Thymus (tissue), 14 donors: ENCODE measurements at places on chromosomes 5 and 9.

GRCh38 chr5:68818057-68818695 lies 275.6 kb upstream of the SLC30A5 start:
- no peak for DNase-seq

DNA sequence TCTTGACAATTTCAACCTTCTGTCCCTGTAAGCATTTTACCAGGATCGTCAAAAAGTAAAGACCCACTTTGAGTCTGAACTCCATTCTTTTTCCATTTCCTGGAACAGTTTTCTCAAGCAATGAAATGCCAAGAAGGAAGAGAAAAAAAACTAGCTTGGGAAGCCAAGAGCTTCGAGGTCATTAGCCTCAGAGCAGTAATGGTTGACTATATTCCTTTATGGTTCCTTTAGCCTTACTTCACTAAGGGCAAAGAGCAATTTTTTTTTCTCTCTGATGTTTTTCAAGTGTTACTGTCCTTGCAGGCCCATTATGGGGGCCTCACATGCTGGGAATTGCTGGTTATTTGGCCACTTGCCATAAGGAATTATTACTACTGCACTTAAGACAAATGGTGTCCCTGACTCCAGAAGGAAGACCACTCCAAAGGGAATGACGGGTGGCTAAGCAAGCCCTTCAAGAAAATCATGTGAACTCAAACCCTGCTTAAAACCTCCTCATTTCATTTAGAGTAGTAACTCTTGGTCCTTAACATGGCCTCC lies 37.1 kb downstream of the BNC2 start:
- no peak for DNase-seq

- DNase-seq, result no peak
Observed at GRCh38 chr5:22708770-22709328, 144.3 kb downstream of the CDH12 start.

DNA sequence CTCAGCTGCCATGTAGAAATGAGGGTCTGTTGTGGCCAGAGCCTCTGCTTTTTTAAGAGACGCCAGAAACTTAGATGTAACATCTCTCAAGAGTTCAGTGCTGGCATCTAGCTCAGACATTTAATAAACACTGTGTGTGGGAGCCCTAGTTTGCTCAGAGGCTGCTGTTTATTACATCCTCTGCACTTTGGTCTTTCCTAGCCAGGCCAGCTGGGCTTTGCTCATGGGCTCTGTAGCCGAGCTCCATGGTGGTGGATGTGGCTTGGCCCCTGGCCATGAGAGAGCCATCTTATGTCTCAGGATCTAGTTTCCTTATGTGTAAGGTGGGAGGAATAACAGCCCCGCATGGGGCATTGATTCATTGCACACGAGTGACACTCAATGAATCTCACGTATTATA lies 30.0 kb downstream of the ARHGEF37 start:
- no peak for DNase-seq

GRCh38 chr9:129080298-129080600 lies 662 bp upstream of the DOLPP1 start:
- no peak for DNase-seq

GRCh38 chr5:14168144-14168792 lies 25.1 kb downstream of the TRIO start:
- DNase-seq, result peak; percentile 42
